ENCODE measurements at places on chromosomes 5 and 9.

DNA sequence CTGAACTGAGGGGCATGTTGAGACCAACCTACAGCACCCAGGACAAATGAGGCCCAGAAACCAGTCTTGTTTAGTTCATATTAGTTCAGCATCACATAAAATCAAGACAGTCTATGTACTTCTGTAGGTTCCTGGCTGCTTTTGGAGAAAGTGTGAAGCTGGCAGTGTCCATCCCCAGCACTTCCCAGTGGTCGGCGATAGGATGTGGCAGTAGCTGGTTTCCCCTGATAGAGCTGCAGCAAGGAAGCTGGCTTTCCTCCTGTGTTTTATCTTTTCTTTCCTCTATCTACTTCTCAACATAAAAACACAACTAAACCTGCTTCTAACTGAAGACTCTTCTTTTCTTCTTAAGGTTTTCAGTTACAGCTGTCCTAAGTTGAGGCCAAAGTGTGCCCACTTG, 43.0 kb upstream of the SLC46A2 start:
- DNase-seq, result no peak

DNA sequence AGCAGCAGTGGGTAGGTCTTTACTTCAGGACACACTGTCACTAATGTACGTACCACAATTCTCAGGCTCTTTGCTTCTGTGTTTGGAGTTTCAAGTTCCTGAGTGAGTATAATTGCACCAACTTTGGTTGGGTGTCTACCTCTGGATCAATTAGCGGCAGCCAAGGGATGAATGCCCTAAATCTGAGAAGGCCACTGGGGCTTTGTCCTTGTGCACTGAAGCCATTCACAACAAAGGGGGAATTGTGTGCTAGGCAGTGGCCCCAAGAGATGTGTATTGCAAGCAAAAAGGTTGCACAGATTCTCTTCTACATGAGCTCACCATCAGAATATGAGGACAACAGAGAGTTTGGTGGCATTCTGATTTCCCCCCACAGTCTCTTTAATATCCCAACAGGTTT, 3.9 kb upstream of the PHF24 start:
- DNase-seq, result no peak

DNA sequence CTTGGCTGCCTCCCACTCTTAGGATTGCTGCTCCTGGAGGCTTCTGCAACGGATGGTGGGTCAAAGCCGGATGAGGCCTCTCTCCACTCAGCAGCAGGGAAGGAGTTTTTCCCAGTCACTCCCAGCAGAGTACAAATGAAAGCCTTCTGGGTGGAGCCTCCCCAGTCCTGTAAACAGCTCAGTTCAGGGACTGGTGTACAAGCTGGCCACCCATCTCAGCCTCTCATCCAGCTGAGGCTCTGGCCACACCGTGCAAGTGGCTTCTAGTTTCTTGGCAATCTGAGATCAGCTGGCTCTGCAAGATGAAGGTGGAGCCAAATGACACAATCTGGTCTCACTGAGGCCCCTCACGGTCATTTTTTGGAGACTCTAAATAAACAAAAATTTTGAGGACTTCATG, 10.0 kb downstream of the GPX3 start:
- DNase-seq, result no peak

- DNase-seq, result no peak
These were observed 358.1 kb downstream of the GLIS3 start for GRCh38 chr9:3941758-3942157.

DNA sequence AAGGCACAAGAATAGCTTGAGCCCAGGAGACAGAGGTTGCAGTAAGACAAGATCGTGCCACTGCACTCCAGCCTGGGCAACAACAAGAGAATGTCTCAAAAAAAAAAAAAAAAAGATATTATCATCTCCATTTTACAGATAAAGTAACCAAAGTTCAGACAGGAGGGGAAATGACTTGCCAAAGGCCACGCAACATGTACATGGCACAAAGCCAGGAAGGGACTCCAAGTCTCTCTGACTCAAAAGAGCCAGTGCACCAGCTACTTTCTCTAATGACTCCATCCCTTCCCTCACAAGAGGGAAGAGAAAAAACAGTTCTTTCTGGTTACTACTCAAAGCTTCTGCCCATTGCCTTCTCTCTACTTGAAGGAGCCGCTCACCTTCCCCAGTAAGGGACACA, 34.1 kb downstream of the SIL1 start:
- no peak for DNase-seq

GRCh38 chr9:126536131-126536530, 77.6 kb upstream of the LMX1B start:
- no peak for DNase-seq

- DNase-seq, result no peak
These were observed 52.3 kb downstream of the CAST start for GRCh38 chr5:96714450-96714849.

GRCh38 chr5:144276034-144276822, 105.6 kb downstream of the KCTD16 start:
- DNase-seq, result no peak

GRCh38 chr5:143362664-143363227, 40.7 kb downstream of the NR3C1 start:
- DNase-seq, result no peak

DNA sequence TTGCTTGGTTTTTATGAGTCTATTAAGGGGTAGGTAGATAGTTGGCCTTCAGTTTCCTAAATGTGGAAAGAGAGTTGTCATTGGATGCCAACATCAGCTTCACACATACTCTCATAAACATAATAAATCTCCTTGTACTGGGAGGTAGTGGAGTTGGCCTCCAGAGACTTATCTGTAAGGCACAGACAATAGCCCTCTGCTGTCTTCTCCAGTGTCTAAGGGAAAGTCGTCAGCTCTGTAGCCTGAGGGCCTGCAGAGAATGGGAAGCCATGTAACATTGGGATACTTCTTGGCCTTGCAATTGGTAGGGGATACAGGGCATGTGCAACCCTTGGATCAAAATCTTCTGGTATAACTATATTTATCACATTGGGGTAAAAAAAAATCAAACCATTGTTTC, 331.9 kb upstream of the KLF9 start:
- DNase-seq, result no peak

GRCh38 chr5:27125856-27126255, 87.5 kb upstream of the CDH9 start:
- DNase-seq, result no peak

GRCh38 chr9:111965566-111966019, 69.0 kb downstream of the UGCG start:
- no peak for DNase-seq

GRCh38 chr9:76846297-76846696, 59.6 kb downstream of the PRUNE2 start:
- no peak for DNase-seq

DNA sequence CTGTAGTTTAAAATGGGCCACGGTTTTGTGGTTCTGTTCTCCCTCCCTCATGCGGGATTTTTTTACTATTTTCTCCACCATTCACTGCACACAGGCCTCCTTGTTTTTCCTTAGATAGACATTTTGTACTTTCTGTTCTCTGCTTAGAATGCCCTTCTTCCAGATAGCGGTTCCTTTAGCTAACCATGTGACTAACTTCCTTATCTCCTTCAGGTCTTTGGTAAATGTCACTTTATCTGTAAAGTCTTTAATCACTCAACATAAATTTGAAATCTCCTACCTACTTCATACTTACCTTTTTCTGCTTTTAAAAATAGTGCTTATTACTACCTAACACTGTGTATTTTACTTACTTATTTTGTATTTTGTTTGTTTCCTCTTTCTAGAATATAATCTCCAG, 15.0 kb downstream of the FER start:
- no peak for DNase-seq

- no peak for DNase-seq
These were observed at the start of gene AHRR for GRCh38 chr5:321230-321725. AHRR (plus strand) TSS chr5:321714; CDS start chr5:343903, 22,189 bp downstream.

- DNase-seq, result no peak
These were observed 50.3 kb downstream of the MAN2A1 start for GRCh38 chr5:109739741-109740728.

DNA sequence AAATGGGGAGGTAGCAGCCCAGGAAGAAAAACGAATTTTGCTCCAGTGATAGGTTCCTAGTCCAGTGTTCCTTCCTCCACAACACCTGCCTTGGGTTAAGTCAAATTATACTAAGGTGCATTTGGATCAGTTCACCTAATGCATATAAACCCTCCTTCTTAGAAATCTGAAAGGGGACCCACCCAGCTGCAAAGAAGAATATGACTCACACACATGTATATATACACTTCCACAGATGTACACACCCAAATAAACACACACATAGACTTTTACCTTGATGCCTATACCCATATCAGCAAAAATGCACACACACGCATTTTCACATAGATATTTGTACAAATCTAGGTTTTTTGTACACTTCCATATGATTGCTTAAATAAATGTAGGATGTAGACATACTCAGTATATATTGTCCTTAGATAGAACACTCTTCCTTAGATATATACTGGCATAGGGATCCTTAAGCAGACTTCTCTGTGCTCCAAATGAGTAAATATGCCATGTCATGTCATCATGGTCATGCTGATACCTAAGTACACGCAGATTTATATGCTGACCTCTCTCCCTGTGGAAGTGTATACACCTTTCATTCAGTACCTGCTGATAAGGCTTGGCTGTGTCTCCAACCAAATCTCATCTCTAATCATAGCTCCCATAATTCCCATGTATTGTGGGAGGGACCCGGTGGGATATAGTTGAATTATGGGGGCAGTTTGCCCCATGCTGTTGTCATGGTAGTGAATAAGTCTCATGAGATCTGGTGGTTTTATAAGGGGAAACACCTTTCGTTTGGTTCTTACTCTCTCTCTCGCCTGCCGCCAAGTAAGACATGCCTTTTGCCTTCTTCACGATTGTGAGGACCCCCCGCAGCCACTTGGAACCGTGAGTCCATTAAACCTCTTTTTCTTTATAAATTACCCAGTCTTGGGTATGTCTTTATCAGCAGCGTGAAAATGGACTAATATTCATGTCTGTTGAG, 10.2 kb downstream of the ADRB2 start:
- DNase-seq, result no peak

DNA sequence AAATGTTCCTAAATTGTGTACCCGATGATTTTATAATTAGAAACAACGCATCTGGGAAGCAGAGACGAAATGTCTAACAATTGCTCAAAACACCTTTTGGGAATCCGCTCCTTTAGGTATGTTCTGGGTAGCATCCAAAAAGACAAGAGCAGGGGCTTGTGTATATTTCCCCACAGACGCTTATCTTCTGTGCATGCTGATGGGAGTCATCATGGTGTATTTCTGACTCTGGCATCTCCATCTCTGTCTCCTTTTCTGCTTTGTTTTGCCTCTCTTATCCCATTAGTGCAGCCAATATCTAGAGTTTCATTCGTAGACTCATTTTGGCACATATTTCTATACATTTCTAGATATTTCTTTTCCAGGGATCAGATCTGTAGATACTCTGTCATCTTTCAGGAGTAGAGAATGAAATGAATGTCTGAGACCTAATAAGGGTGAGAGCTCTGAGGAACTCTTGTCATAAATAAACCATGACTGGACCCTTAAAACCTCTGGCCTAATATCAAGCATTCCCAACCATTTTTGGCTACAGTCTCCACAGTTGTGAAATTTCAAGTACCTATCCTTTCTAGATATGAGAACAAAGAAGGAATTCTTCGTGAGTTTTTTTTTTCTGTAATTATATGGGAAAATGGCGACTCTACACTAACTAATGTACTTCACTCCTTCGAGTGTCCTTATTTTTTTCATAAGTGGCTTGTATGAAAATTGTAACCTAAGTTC, 508.2 kb downstream of the ACTL7B start:
- no peak for DNase-seq

Data from activated CD4-positive, alpha-beta T cell treated with anti-CD3 and anti-CD28 coated beads, Interleukin-2, amount 50 U/mL, for 1 hour (primary cell).